ENCODE measurements at places on chromosomes 4 and X.

DNA sequence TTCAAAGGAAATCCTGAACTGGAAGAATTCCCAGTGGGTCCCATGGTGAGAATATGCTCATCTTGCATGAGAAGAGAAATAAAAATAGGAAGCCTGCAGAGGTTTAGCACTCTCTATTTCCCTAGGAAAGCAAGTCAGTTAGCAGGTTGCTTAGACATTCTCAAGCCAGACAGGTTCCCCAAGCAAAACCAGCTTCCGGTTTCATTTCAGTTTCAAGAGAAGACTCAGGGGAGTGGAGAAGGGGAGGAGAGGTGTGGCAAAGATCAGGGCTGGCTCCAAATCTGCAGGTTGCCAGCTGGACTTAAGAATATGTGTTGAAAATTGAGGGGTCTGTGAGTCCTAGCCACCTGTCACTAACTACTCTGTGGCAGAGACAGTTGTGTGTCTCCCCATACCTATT is 107.5 kb downstream of the CLNK start:
- DNase-seq = no peak

GRCh38 chr4:176001151-176002006 is 64.3 kb upstream of the WDR17 start:
- no peak for DNase-seq

DNA sequence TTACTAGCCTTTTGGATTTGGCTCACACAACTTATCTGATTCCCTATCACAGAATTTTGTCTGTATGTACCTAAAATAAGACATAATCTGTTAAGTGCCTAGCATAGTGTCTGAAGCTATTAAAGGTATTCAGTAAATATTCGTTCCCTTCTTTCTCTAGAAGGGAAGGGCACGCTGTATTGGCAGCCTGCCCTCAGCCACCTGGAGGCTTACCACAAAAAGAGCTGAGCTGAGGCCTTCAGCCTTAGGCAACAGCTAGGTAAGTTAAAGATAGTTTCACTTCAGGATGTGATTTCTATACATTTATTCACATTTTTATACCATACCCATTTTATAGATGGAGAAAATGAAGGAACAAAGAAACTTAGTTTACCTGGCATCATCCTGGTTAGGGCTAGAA is 400.0 kb upstream of the LCORL start:
- no peak for DNase-seq

- DNase-seq = no peak
These were observed 59.6 kb upstream of the GPR174 start for GRCh38 chrX:79084923-79085322.

DNA sequence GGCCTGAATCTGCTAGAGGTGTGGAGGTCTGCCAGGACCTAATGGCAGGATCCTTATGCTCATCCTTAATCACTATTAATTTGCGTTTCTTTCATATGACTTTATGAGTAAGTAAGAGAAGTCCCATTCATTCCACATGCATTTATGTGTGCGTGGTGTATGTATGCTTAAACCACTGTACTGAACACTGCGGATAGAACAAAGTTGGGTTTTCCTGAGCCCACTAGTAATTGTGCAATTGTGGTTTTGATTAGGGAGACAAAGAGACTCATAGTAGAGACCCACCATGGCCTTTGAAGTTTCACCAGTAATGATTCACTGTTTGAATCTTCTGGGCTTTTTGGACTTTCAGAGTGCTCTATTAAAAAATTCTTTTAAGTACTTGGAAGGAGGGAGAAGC is 498.5 kb upstream of the DIPK2B start:
- no peak for DNase-seq

GRCh38 chr4:187157380-187157958 is 433.8 kb upstream of the FAT1 start:
- no peak for DNase-seq

DNA sequence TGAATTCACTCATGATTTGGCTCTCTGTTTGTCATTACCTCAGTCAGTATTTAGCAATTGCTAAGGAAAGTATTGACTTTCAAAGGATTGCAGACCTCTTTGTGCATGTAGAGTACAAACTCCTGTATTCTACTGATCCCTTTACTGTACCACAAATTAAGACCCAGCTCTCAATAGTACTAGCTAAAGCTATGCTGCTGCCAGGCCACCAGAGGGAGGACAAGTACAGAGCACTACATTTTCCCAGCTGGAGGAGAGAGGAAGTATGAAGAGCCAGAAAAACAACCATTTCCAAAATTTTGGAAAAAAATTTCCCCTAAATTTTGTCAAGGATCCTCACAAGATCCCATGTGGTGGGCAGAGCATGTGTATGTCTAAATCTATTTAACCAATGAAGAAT is 175.0 kb upstream of the MTMR8 start:
- no peak for DNase-seq

DNA sequence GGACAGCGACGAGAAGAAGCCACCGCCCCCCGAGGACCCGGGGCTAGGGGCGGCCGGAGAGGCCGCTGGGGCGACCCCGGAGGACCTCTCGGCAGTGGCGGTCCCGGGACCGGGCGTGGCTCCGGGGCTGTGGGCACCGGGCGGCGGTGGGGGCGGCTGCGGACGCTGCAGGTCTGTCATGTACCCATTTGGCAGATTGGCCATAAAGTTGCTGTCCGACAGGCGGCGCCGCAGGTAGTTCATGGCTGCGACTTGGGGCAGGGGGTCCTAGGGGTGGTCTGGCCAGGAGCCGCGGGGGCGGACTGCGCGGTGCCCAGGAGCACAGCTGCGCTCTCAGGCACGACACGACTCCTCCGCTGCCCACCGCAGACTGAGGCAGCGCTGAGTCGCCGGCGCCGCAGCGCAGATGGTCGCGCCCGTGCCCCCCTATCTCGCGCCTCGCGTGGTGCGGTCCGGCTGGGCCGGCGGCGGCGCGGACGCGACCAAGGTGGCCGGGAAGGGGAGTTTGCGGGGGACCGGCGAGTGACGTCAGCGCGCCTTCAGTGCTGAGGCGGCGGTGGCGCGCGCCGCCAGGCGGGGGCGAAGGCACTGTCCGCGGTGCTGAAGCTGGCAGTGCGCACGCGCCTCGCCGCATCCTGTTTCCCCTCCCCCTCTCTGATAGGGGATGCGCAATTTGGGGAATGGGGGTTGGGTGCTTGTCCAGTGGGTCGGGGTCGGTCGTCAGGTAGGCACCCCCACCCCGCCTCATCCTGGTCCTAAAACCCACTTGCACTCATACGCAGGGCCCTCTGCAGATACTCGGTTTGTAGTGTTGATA is at the start of gene SYN1:
Gene SYN1, minus strand, starts transcription at position 372 of the 817 bp plus-strand sequence. Its CDS starts 129 bp downstream, at position 243.
- no peak for DNase-seq

DNA sequence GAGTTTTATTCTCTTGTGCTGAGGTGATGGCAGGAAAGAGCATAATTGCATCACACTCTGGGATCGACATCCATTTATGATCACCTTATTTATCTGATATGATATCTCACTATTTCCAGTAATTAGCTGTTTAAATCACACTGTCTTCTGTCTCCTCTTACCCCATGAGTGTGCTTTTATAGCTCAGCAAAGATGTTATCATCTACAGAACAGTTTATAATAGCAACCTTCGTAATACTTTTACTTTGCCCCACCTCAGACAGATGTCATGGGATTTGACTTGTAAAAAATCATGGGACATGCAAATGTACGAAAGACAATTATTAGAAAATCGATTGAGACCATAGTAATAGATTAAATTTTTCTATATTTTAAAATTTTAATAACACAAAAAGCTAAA is 1122.3 kb upstream of the PCDH10 start:
- DNase-seq = no peak

DNA sequence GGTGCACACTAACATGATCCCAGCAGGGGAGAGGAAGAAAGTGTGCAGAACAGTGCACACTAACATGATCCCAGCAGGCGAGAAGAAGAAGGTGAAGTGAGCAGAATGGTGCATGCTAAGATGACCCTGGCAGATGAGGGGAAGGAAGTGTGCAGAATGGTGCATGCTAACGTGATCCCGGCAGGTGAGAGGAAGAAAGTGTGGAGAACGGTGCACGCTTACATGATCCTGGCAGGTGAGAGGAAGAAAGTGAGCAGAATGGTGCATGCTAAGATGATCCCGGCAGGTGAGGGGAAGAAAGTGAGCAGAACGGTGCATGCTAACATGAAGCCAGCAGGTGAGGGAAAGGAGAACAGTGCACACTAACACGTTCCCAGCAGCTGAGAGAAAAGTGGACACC is 83.7 kb downstream of the ACOX3 start:
- DNase-seq = no peak

GRCh38 chrX:18389966-18390365 is 35.4 kb upstream of the CDKL5 start:
- DNase-seq = no peak

GRCh38 chrX:111543212-111543741 is 31.8 kb downstream of the SERTM2 start:
- DNase-seq = no peak

DNA sequence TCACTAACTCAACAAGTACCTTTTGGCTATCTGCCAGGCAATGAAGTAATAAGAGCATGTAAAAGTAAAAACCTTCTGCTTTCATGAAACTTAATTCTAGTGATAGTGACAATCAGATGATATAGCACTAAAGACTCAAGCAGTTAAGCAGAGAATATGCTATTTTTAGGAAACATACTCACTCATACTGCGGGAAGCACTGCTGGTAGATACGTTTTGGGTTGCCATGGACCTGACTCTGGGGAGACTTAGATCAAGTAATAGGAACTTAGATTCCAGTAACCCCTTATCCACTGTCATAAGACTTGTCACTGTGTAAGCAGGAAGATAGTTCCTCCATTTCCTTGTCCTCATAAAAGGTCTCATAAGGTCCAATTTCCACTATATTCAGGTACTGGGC is 386.3 kb downstream of the DMD start:
- DNase-seq = no peak
